ENCODE measurements at places on chromosomes 11 and 22.

DNA sequence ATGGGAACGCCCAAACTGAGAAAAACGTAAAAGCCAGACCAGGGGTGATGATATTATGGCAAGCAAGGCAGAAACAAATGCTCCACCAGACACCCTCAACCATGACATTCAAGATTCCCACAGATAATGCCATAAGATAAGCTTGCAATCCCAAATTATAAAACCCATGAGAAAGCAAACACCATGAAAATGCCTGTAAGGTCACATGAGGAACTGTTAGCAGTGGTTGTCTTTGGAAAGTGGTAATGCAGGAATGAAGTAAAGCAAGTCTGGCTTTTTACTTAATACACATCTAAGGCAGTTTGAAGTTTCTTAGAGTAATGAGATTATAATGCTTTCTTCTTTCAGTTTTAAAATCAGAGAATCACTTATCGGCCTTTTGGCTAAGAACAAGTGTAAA lies 111.0 kb downstream of the MN1 start:
- DNase-seq: no peak

DNA sequence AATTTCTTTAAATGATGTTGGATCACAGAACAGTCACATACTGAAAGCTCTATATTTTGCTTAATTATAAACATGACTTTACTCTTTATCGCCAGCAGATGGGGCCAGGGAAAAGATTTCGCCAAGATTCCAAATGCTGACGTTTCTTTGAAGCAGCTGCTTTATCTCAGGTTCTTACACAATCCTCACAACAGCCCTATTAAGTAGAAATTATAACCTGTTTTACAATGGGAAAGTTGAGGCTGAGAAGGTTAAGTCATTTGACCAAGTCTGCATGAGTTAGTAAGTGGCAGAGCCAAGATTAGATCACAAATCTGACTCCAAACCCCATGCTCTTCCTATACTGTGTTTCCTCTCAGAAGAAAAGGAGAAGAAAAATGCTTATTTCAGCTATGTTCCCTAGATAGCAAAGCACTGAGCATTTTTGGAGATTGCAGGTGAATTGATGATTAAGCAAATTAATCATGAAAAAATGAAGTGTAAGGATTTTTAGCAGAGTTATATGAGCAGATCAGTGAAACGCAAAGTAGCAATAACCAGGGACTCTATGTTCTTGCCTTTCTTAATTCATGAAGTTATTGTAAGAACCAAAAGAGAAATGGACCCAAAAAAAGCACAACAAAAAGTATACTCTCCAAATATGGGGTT lies 79.0 kb downstream of the AASDHPPT start:
- peak; percentile 79 for DNase-seq

DNA sequence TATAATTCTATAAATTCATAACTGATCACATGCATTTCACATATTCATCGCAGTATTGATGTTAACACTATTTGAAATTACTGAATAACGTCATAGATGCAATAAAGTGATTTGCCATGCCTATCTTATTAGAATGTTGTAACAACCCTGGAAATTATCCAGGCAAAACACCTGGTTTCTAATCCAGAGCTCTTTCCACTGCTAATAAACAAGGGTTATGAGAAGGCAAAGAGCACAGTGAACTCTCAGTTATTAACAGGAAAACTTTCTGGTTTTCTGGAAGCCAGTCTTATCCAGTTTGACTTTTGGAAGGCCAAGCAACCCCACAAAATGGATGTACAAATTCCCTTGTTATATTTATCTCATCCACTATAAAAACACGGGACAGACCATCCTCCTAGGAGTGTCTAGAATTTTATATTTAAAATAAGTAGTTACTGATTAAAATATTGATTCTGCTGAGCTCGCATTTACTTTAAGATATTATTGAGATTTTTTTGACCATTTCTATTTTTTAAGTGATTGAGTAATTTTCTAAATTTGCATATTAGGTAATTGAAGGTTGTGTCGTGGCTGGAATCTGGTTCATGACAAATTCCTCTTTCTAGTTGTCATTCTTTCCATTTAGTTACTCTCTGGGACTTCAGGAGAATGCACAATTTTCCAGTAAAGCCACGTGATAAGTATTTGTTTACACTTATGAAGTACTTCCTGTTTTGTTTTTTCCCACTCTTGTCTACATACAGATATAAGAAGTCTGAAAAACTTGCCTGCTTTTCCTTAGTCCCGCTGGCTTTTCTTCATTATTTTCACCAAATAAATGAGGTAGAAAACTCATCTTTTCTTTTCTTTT lies 47.9 kb downstream of the DCUN1D5 start:
- DNase-seq: no peak

- peak; percentile 36 for DNase-seq
Measured at GRCh38 chr11:76237914-76238313, 31.6 kb upstream of the WNT11 start.
